ENCODE measurements at places on chromosomes 13 and 19. TPM values are rescaled to one million over a fixed set of nuclear protein-coding genes. Genes with fewer than 3 reads are reported as not detected.

The ZNF723 gene
- not detected for total RNA-seq

The ZNF681 gene
- total RNA-seq = 0.87 TPM

The SEMA6B gene
- 0.50 TPM for total RNA-seq

The SMIM24 gene
- not detected for total RNA-seq

The CACNA1A gene
- total RNA-seq = 29.6 TPM

The RCBTB2 gene
- 9.5 TPM for total RNA-seq

The PRRG2 gene
- total RNA-seq = 1.2 TPM

The PSPN gene
- 1.7 TPM for total RNA-seq
